Cardiac muscle cell (in vitro differentiated cells and primary cell): ENCODE measurements at places on chromosomes 2 and 18.

- H3K4me1 ChIP-seq: no peaks in the 10 kb centered on the region
- H3K27ac ChIP-seq: no peak overlapping the region
- DNase-seq: no peak
Observed at GRCh38 chr2:211756266-211756665, 782.3 kb downstream of the ERBB4 start.

DNA sequence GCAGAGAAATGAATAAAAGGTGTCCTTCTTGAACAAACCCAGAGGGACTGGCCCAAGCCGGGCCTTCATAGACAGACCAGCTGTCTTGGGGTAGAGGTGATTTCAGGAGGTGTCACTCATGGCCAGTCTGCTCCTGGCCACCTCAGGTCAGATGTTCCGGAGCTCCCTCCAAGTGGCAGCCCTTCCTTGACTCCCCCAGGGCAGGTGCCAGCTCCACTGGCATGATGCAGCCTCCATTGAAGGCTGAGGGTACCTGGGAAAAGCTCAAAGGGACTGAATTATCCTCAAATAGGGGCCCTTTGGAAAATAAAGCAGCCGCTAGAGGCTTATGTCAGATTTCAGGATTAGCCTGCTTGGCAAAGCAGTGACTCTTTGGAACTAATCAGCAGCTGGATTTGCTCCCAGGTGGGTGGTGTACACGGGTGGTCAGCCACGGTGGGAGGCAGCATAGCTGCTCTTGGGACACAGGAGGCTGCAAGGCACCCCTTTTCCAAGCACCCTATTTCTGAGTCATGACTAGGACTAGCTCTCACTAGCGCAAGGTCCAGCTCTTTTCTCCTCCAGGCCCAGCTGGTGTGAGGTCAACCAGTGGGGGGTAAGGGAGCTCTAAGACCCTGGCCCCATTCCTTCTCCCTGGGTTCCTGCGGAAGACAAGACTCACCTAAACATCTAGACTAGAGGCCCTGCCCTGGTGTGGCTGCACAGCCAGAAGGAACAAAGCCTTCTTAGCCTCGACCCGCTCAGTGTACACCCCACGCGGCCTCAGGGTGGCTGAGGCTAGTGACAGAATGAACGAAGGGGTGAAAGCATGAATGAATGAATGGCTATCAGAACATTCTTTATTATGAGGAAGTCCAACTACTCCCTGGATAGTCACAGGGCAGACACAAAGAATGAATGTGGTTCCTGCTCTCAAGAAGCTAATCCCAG, 29.3 kb downstream of the HS1BP3 start:
- H3K4me1 ChIP-seq: peaks cover 35% of the 10 kb centered on the region
- no peak overlapping the region for H3K4me3 ChIP-seq
- no peak overlapping the region for H3K27ac ChIP-seq
- H3K27me3 ChIP-seq: no peaks in the 10 kb centered on the region

GRCh38 chr2:177143444-177143843, 69.2 kb upstream of the HNRNPA3 start:
- no peaks in the 10 kb centered on the region for H3K36me3 ChIP-seq
- no peak for DNase-seq
- no peak overlapping the region for H3K27ac ChIP-seq
- H3K4me3 ChIP-seq: no peak overlapping the region
- H3K27me3 ChIP-seq: peaks cover 12% of the 10 kb centered on the region

DNA sequence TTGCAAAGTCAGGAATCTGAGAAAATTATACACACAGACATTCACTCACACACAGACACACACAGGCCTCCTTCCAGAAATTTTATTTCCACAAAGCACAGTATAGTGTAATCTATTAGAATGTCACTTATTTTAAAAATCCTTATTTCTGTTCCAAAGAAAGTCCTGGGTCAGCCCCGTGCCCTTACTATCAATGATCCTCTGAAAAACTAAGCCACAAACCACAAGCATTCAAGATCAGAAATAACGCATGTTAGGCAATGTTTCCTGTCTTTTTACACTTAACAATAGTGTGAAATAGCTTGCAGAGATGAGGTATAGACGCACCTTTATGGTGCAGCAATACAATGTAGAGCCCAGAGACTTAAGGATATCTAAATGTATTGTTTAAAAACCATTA, 25.8 kb downstream of the TBC1D8 start:
- H3K4me3 ChIP-seq: no peak overlapping the region
- no peaks in the 10 kb centered on the region for H3K36me3 ChIP-seq
- H3K4me1 ChIP-seq: peaks cover 5% of the 10 kb centered on the region
- H3K27ac ChIP-seq: no peak overlapping the region
- no peak for DNase-seq
- H3K27me3 ChIP-seq: no peaks in the 10 kb centered on the region

- DNase-seq: no peak
- no peaks in the 10 kb centered on the region for H3K27me3 ChIP-seq
- H3K4me3 ChIP-seq: no peak overlapping the region
- H3K36me3 ChIP-seq: no peaks in the 10 kb centered on the region
Observed at GRCh38 chr18:12589448-12589847, 68.5 kb downstream of the SPIRE1 start.

GRCh38 chr2:17661460-17661859, 92.2 kb downstream of the SMC6 start:
- no peak overlapping the region for H3K4me3 ChIP-seq
- H3K4me1 ChIP-seq: no peaks in the 10 kb centered on the region
- DNase-seq: no peak
- no peak overlapping the region for H3K27ac ChIP-seq
- H3K36me3 ChIP-seq: peaks cover 12% of the 10 kb centered on the region
- H3K27me3 ChIP-seq: no peaks in the 10 kb centered on the region

GRCh38 chr2:218694405-218695145, 16.1 kb upstream of the TTLL4 start:
- no peak overlapping the region for H3K27ac ChIP-seq
- peak; percentile 11 for DNase-seq
- H3K4me1 ChIP-seq: no peaks in the 10 kb centered on the region

DNA sequence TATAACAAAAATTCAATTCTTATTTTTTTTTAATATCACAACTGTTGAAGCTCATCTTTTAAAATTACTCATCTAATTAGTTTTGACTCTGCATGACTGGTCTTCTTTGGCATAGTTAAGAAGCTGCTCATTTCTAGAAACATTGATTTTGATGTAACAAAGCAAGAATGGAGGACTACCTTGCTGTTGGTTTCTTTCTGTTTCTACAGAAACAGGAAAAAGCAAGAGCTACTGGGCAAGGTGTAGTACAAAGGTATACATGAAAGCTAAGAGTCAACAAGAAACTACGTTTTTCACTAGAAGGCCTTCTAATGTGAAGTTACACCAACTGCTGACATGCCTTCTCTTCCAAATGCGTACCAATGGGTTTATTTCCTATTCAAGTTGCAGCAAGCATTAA, 90.6 kb upstream of the SYT4 start:
- H3K36me3 ChIP-seq: no peaks in the 10 kb centered on the region
- H3K4me3 ChIP-seq: no peak overlapping the region
- H3K27ac ChIP-seq: no peak overlapping the region
- DNase-seq: no peak
- no peaks in the 10 kb centered on the region for H3K4me1 ChIP-seq
- peaks cover 3% of the 10 kb centered on the region for H3K27me3 ChIP-seq

- H3K27me3 ChIP-seq: no peaks in the 10 kb centered on the region
- DNase-seq: no peak
- H3K4me1 ChIP-seq: no peaks in the 10 kb centered on the region
Observed at GRCh38 chr18:59619816-59620215, 77.4 kb downstream of the CCBE1 start.

DNA sequence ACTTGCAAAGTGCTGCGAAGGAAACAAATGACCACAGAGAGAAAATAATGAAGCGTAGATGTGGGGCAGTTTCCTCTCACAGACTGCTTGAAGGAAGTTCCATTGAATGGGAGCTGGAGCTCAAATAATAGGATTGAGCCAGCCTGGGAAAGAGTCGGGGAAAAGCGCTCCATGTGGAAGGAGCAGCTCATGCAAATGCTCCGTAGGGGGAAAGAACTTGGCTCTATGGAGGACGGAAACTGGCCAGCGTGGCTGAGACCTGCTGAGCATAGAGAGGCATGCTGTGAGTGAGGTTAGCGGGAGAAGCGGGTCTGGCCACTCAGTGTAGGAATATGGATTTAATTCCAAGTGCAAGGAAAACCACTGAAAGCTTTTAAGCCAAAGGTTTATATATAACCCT, 28.6 kb upstream of the VIT start:
- peaks cover 6% of the 10 kb centered on the region for H3K27me3 ChIP-seq
- no peak overlapping the region for H3K27ac ChIP-seq
- H3K4me3 ChIP-seq: no peak overlapping the region
- H3K36me3 ChIP-seq: no peaks in the 10 kb centered on the region

DNA sequence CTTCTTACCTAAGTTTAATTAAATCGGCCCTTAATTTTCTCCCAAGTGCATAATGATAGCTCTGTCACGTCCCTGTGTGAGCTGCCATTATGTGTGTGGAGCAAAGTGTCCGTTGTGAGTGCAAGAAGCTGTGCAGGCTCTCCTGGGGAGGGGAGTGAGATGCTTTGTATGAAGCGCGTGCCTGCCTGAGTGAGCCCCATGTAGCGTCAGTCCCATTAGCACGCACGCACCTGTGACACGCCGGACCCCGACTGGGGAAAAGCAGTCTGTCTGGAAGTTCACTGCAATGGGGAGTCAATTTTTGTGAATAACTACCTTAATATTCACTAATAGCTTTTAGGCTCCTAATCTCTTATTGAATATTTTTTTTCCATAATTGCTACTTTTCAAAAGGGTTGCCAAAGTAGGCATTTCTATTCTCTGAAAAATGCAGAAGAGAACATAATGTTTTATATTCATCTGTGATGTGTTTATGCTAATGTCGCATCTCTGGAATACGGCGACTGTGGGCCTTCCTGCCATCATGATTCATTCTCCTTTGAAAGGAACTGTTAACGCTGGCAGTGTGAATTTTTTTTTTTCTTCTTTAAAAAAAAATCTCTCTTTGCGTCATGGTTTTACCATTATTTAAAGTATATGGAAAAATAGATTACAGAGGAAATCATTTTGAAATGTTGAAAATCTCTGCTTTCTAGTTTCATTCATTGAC, 157.7 kb downstream of the COL4A4 start:
- no peak overlapping the region for H3K4me3 ChIP-seq
- no peak overlapping the region for H3K27ac ChIP-seq
- H3K36me3 ChIP-seq: no peaks in the 10 kb centered on the region
- H3K4me1 ChIP-seq: no peaks in the 10 kb centered on the region
- no peak for DNase-seq
- no peaks in the 10 kb centered on the region for H3K27me3 ChIP-seq

- no peaks in the 10 kb centered on the region for H3K36me3 ChIP-seq
- no peak overlapping the region for H3K27ac ChIP-seq
- DNase-seq: no peak
- peaks cover 11% of the 10 kb centered on the region for H3K4me1 ChIP-seq
Observed at GRCh38 chr2:9291331-9291730, 84.7 kb downstream of the ASAP2 start.

GRCh38 chr18:49721981-49722380, 91.4 kb downstream of the ACAA2 start:
- no peak overlapping the region for H3K4me3 ChIP-seq
- H3K27me3 ChIP-seq: no peaks in the 10 kb centered on the region
- no peak overlapping the region for H3K27ac ChIP-seq
- peaks cover 11% of the 10 kb centered on the region for H3K4me1 ChIP-seq
- H3K36me3 ChIP-seq: no peaks in the 10 kb centered on the region

DNA sequence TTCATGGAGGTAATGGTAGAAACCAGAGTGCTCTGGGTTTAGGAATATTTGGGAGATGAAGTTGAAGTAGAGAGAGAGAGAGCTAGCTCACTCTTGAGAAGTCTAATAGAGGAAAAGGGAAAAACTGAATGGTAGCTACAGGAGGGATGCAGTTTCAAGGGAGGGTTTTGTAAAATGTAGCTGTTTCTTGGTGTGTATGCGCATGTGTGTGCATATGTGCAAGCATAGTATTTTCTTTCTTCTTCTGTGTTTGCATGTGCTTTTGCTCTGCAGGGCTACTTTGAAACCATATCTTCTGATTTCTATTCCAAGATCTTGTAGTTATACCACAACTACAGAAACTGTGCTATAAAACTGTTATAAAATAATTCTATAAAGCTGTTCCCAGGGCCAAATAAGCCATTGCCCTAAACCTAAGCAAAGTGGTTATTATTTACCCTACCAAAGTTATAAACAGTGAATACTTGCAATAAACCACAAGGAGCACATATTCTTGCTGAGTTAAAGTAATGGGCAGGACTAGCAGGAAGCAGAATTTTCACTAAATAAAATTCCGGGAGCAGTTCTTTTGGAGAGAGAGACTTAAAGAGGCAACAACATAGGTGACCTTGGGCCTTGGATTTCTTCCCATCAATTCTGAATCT, 145.3 kb upstream of the ZNF521 start:
- H3K27ac ChIP-seq: no peak overlapping the region
- no peak for DNase-seq
- H3K4me3 ChIP-seq: no peak overlapping the region
- no peaks in the 10 kb centered on the region for H3K27me3 ChIP-seq
